Right ventricle myocardium superior (tissue), 1 donor: ENCODE measurements at places on chromosomes 6 and 20. TPM values are rescaled to one million over a fixed set of nuclear protein-coding genes. Genes with fewer than 3 reads are reported as not detected.

HLA-DRB1 gene
- total RNA-seq, result 27.5 TPM

RNF217 gene
- total RNA-seq, result 9.0 TPM

MARCKS gene
- total RNA-seq, result 23.0 TPM

ADISSP gene
- 11.3 TPM for total RNA-seq

CTCFL gene
- total RNA-seq, result not detected

TREM2 gene
- 0.35 TPM for total RNA-seq
